ENCODE measurements at places on chromosomes 12 and 14.

- DNase-seq, result no peak
Observed at GRCh38 chr14:69860221-69860620, 19.0 kb upstream of the SMOC1 start.

DNA sequence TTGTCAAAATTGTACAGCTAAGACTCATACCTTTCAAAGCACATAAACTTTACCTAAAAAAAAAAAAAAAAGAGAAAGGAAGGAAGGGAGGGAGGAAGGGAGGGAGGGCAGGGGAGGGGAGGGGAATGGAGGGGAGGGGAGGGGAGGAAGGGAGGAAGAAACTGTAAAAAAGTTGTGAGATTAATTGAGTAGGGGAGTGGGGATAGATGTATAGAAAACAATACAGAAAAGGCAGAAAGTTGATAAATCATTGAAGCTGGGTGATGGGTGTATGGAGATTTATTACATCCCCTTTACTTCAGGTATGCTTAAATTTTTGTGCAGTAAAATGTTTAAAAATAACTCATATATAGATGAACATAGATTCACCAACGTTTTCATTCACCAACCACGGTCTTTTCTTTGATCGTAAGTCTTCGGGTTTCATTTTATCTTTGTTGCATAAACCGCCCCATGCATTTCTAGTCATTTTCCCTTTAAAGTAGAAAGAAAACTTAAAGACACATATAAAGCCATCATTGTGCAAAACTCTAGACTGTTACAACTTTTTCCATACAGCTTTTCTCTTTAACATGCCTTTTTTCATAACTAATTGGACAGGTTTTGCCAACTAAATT, 191.2 kb upstream of the KRR1 start:
- no peak for DNase-seq

GRCh38 chr14:54554401-54554800, 12.5 kb upstream of the SAMD4A start:
- DNase-seq, result no peak

- no peak for DNase-seq
Observed at GRCh38 chr14:100289916-100290606, 16.2 kb downstream of the SLC25A29 start.

GRCh38 chr12:46177025-46177424, 91.8 kb downstream of the SLC38A1 start:
- DNase-seq, result no peak

GRCh38 chr12:45303945-45304344, 88.0 kb downstream of the ANO6 start:
- DNase-seq, result no peak

- no peak for DNase-seq
Observed at GRCh38 chr12:116954710-116955381, 44.1 kb downstream of the FBXW8 start.

GRCh38 chr12:79168687-79169086, 304.1 kb downstream of the SYT1 start:
- DNase-seq, result no peak

DNA sequence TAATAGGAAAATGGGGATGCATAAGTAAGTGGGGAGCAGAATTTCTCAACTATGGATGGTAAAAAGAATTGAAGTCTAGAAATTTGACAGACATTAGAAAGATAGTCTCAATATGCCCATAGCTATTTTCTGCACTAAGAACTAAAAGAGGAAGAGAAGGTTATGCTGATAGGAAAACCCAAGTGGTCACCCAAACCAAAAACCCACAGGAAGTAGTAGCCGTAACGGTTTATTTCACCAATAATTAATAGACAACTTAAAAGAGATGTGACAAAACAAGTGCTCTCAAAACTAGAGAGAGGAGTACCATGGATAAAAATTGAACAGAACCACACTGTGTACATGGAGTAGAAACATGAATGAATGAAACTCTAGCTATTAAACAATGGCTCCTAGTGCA, 295.4 kb downstream of the FSCB start:
- no peak for DNase-seq

GRCh38 chr12:114355389-114356088, 50.4 kb downstream of the TBX5 start:
- DNase-seq, result no peak
